GM13977 (cell line): ENCODE measurements at places on chromosomes 4 and X.
A peak's percentile ranks its signal among the peaks of the same experiment; 100 is the strongest.

DNA sequence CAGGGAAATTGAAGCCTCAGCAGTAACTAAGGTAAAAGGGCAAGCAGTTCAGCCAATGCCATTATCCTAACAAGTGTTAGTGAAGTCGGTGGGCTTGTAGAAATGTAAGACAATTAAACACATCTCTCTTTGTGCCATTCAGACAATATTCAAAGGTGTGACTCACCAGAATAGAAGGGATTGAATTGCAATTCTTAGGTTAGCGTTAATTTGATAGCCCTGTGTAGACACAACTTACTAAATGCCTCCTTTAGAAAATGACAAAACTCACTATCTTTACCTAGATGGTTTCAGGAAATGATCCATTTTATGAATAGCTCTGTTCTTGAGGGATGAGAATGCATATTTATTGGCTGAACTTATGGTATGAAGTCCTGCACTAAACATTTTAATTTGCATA lies 35.2 kb downstream of the RPA4 start:
- DNase-seq = no peak

GRCh38 chrX:56564164-56564885 lies 898 bp downstream of the UBQLN2 start:
- no peak for DNase-seq

DNA sequence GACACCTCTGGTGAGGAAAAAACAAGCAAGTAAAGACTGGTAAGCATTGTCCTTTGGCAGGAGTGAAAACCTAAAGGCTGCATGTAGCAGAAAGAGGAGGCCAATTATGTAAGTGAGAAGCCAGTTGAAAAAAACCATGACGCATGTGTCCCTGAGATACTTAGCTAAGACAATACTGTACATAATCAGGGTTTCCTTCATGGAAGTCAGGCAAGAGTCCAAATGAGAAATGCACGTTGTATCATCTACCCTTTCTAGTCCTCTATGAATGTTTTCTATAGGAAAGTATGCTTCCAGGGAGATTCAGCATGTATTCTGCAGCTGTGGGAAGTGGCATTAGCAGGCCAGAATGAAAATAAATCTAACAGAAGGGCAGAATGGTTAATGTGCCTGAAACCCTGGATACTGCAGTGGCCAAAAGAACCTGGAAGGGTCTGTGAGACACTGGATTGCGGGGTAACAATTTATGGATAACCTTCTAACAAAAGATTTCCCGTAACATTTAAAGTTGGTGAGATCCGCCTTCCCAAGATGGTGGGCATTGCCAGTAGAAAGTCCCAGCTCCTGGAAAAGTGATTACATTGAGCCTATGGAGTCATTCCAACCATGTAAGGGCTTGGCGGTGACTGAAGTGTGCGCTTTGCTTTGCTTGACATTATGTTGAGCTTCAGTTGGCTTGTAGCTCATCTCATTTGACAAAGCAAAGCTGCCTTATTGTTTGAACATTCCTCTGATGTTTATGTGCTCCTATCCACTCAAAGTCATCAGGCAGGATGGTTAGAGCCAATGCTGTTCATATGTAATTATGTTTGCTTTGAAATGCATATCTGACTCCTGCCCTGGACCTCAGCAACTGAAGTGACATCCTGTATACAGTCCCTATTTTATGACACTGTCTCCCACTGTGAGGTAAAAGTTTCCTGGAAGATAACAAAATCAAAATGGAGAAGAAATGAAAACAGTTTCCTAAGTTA lies 200.4 kb downstream of the ARHGAP24 start:
- DNase-seq = no peak

DNA sequence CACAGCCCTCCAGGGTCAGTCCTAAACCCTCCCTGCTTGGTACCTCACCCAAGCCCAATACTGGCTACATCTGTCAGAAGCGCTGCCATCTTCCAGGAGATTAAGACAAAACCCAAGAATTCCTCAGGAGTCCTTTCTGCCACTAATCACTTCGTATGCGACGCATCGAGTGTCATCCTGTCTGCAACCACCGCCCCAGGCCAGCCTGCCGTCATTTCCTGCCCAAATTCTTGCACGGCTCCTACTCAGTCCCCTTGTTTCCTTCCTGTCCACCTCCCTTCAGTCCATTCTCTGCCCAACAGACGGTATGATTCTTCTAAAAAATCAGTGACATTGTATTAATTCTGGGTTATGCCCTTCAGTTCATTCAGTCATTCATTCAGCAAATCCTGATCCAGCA lies 113.6 kb downstream of the NFKB1 start:
- no peak for DNase-seq

DNA sequence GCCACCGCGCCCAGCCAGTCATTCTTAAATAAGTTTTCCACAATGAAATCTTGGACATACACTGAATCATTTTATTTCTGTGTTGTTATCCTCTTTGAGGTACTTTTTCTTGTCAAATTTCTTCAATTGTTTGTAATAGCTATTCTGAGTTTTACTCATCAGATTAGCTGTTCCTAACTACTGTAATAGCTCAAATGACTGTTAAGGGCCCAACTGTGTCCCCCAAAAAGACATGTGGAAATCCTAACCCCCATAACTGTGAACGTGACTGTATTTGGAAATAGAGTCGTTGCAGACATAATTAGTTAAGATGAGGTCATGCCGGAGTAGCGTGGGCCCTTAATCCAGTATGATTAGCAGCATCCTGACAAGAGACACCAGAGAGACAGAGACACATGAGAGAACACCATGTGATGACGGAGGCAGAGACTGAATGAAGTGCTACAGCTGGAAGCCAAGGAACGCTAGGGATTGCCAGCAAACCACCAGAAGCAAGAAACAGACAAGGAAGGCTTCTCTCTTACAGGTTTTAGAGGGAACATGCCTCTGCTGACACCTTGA lies 22.9 kb downstream of the ACOT9 start:
- no peak for DNase-seq

DNA sequence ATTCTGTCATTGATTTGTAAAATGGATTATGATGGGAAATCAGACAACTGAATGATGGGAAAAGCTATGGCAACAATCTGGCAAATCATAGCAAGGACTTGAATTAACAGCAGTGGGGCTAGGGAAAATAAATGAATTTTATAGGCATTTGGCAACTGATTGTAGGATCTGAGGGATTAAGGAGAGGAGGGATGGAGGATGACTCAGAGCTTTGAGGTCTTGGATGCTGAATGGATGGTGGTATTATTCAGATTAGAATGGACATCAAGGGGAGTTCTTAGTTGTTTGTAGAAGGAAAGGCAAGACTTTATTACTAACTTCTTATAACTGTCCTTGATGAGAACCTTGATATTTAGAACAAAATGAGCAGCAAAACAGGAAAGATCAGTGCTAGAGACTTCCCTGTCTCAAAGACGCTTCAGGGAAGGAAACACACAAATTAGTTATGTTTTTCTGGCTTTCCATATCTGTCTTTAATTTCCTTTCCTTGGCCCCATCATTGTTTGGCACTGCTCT lies 51.4 kb upstream of the HHIP start:
- DNase-seq = no peak

DNA sequence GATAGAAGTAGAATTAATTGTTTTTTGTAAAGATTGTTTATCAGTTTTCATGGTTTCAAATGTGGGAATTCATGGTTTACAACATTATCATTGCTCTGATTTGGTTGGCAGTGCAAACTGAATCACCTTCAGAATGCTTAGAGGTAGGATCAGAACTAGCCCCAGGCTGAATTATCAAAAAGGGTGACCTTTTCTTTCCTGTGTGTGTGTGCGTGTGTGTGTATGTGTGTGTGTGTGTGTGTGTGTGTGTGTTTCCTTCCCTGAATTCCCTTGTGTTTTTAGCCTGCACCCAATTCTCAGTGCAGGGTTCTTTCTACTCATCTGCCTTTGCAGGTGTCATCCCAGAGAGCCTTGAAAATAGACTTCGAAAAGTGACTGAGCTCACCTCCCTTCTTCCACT lies 125.0 kb downstream of the BMPR1B start:
- DNase-seq = no peak

DNA sequence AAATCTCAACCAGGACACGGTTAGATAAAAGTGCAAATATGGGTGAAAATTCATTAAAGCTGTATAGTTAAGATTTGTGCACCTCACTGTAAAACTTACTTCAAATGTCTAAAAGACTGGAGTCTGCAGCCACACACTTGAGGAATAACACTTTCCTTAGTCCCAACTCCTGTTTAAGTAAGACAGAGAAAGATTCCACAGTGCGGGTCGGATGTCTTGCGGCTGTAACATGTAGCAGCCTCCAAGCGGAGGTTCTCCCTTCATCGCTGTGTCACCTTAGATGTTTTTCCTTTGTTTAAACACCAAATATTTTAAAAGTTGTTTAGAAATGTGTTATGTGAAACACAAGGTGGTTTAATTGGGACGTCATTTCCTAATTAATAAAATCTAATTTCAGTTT lies 905 bp upstream of the MAEA start:
- DNase-seq = no peak

- no peak for DNase-seq
Measured at GRCh38 chr4:152729466-152729865, 49.7 kb upstream of the TMEM154 start.

GRCh38 chr4:24537025-24537424 lies 47.3 kb downstream of the DHX15 start:
- no peak for DNase-seq

DNA sequence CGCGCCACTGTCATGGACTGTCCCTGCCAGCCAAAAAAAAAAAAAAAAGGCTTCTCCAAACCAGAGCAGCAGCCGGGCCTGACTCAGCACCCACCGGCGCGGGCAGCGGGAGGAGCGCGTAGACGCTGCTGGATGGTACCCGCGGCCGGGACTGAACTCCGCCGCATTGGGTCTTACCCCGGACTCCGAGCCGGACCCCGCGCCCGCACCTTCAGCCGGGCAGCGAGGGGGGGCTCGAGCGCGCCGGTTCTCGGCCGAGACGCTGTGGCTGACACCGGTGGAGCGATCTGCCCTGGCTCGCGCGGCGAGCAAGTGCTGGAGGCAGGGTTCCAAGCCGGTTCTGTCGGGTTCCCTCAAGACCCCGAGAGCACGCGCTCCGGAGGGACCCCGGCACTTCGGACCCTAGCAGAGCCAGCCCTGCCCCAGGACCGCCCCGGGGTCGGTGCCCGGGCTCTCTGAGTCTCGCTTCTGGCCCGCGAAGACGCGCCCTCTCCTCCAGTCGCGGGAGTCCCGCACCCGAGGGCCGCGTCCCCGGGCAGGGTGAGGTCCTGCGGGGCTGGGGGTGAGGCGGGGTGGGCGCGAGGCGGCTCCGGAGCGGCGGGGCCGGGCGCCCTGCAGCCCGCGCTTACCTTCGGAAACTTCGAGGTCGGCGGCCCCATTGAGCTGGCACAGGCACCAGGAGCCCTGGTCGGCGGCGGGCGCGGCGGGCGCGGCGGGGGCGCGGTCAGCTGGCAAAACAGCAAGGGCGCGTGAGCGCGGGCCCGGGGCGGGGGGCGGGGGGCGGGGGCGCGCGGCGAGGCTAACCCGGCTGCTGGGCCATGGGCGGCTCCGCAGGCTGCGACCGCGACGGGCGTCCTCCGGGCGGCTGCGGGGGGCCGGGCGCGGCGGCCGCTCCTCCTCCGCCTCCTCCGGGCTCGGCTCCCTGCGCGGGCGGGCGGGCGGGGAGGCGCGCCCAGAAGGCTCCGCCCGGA lies 11.8 kb upstream of the MAN2B2 start:
- peak; percentile 49 for DNase-seq

- DNase-seq = no peak
Measured at GRCh38 chr4:8346838-8347605, 77.5 kb downstream of the HTRA3 start.

DNA sequence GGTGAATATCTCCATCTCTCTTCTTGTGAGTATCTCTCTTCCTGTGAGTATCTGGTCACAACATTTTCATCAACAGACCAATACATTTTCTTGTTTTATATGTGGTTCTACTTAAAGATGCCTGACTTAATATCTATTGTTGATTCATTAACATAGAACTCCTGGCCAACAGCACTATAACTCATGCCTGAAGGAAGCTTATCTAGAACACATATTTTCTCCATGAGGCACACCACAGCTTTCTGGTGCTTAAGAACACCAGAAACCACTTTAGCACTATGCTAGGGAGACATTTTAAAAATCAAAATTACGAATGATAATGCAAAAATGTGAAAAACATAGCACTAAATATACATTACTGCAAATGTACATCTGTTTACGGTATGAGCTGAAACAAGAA lies 190.4 kb downstream of the GABRB1 start:
- DNase-seq = no peak

DNA sequence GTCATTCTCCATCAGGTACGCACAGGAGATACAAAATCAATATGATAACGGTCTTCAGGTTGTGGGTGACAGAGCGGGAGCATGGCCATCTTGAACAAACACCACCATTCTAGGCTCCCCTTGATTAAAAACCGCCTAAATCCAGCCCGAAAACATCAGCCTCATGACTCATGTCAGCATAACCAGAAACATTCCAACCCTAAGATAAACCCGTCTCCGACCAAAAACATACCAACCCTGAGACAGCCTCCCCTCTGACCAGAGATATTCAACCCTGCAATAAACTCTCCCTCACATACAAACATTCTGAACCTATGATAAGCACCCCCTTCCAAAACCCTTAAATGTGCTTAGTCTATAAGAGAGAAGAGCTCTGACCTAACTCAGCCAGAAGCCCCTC lies 157.9 kb downstream of the DHRSX start:
- DNase-seq = no peak

- DNase-seq = peak; percentile 81
Measured at GRCh38 chr4:7101692-7102515, 34.0 kb upstream of the GRPEL1 start.

DNA sequence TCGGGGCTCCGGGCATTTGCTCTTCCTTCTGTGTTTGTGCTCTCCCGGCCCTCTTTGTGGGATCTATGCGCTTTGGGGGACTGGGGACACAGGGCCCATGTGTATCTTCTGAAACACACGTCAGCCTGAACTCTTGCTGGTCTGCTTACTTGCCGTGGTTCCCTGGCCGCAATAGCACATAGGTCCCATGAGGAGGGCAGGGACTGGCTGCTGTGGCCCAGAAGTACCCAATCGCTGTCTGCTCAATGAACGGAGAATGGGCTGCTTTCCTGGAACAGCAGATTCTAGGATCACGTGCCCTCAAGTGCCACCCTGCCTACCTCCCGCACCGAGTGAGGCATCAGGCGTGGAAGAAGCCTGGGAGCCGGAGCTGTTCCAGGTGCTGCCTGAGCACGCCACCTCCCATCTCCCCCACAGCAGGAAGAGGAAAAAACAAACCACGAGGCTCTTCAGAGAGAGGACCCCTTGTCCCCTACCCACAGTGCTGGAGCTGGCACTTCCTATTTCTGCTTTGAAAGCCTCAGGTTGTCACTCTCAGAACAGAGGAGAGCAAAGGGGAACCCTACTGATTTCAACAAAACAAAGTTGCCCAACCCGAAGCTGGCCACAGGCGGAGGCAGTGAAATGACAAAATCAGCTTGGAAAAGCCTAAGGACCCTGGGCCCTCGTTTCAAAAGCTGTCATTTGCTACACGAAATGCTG lies 3.8 kb downstream of the G6PD start:
- DNase-seq = no peak

- peak; percentile 54 for DNase-seq
Measured at GRCh38 chrX:17535229-17535628, 160.2 kb downstream of the NHS start.

- no peak for DNase-seq
Measured at GRCh38 chr4:147964266-147964880, 232.5 kb downstream of the ARHGAP10 start.

- no peak for DNase-seq
Measured at GRCh38 chr4:176778063-176778462, 14.7 kb downstream of the VEGFC start.
